ENCODE measurements at places on chromosomes 3 and 15. TPM values are rescaled to one million over a fixed set of nuclear protein-coding genes. Genes with fewer than 3 reads are reported as not detected.

Gene RETNLB
- total RNA-seq, result not detected

Gene PTH1R
- not detected for total RNA-seq

Gene SPCS1
- total RNA-seq, result 103 TPM

Gene NPAP1
- total RNA-seq, result not detected

DNA sequence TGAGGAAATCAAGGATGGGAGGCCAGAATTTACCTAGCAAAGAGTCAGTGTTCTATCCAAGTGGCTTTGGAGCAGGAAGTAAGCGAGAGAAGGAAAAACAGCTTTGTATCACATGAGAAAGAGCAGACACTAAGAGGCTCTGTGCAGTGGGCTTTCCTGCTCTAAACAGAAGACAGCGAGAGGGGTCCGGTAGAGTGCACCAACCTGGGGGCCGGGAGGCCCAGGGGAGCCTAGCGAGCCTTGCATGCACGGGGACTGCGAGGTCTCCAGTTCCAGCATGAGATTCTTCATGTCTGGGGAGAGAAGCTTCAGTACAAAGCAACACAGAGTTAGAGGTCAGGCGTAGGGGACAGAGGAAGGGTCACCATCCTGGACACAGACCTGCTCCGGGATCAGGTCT lies 33.5 kb downstream of the COLQ start:
- no peaks in the 10 kb centered on the region for H3K36me3 ChIP-seq
- H3K27ac ChIP-seq, result no peak overlapping the region
- no peak overlapping the region for H3K4me3 ChIP-seq
- DNase-seq, result no peak

DNA sequence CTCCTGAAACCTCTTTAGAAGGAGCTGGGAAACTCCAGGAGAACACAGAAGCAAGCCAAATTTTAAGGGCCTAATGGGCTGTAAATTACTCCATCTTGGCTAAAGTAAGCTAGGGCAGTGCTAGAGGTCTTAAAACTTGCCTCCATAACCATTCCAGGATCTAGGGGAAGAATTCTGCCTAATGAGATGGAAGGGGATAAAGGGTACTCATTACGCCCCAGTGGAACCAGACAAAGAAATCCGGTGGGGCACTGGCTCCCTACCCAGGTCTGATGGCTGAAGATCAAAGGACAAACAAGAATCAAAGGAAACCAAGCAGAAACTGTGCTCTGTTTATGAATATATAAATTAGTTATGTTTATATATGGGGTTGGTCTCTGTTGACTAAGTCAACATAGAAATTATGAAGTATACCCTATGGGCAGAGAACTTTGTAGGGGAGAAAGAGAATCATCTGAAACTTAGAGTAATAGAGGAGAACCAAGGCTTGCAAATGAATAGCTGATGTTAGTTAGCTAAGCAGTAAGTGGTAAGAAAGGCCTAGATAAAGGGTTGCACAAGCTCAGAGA lies 57.8 kb downstream of the NCEH1 start:
- H3K27me3 ChIP-seq, result no peaks in the 10 kb centered on the region
- no peaks in the 10 kb centered on the region for H3K36me3 ChIP-seq
- no peak overlapping the region for H3K4me3 ChIP-seq
- no peak overlapping the region for H3K27ac ChIP-seq
